ENCODE measurements at places on chromosomes 7 and 10. TPM values are rescaled to one million over a fixed set of nuclear protein-coding genes. Genes with fewer than 3 reads are reported as not detected.

DNA sequence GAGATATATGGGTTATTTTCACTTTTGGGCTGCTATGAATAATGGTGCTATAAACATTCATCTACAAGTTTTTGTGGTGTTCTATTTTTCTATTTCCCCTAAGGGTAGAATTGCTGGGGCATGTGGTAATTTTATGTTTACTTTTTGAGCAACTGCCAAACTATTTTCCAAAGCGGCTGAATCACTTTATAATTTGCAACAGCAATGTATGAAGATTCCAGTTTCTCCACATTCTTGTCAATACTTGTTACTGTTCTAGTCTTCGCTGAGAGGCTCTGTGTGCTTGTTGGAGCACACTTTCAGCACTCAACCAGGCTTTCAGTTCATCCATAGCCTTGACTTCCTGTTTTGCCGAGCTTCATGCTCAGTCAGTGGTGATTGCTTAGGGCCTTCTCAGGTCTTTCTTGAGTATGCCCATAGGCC, 39.0 kb downstream of the ADK start:
- H3K27ac ChIP-seq = no peak overlapping the region
- no peak for DNase-seq
- no peaks in the 10 kb centered on the region for H3K36me3 ChIP-seq
- no peaks in the 10 kb centered on the region for H3K4me1 ChIP-seq
- no peak overlapping the region for H3K4me3 ChIP-seq
- H3K27me3 ChIP-seq = no peaks in the 10 kb centered on the region

DNA sequence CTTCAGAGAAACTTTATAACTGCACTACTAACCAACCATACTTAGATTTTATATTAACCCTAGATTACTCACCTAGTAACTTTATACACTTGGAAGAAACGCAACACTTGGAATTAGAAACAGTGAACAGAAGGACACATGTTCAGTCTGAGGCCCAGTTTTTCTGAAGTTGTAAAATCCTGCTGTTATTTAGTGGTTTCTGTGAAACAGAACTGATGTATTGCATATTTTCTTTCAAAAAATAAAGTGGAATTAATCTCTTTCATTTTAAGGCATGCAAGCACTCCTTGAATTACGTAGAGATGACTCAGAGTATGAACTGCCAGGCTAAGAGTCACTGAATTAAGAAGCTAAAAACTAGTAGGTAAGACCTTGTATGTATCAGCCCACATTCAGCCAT, 215.8 kb downstream of the SKAP2 start:
- no peak overlapping the region for H3K4me3 ChIP-seq
- H3K36me3 ChIP-seq = no peaks in the 10 kb centered on the region
- H3K4me1 ChIP-seq = no peaks in the 10 kb centered on the region

GRCh38 chr10:27504808-27505460, 830 bp downstream of the RAB18 start:
- no peak for DNase-seq
- H3K4me3 ChIP-seq = peak overlapping the region; percentile 90
- H3K4me1 ChIP-seq = peaks cover 6% of the 10 kb centered on the region
- no peaks in the 10 kb centered on the region for H3K27me3 ChIP-seq
- no peaks in the 10 kb centered on the region for H3K36me3 ChIP-seq
- peak overlapping the region; percentile 79 for H3K27ac ChIP-seq

DNA sequence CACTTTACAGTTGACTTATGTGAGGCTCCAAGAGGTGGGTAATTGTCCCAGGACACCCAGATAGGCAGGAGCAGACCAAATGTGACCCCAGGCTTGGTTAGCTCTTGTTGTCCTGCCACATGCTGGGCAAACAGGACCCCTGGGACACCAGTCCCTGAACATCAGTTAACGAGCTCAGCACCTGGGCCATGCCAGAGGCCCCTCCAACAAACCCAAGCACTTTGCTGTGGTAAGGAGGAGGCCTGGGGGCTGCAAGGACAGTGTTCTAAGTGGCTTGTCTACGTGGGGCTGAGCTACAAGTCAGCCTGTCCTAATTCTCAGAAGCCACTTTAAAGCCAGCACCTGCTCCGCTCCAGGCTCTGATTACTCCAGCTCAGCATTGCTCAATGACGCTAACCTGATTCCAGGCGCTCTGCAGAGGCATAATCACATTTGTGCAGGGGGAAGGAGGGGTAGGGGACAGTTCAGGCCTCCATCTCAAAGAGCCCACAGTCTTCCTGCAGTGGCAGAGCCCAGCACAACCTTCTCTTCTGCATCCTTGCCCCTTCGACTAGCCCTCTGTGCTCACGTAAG, 57.2 kb downstream of the DDC start:
- H3K36me3 ChIP-seq = no peaks in the 10 kb centered on the region
- no peak overlapping the region for H3K4me3 ChIP-seq
- H3K4me1 ChIP-seq = peaks cover 2% of the 10 kb centered on the region
- no peaks in the 10 kb centered on the region for H3K27me3 ChIP-seq
- DNase-seq = no peak

GRCh38 chr10:116699471-116700150, 42.8 kb downstream of the HSPA12A start:
- peaks cover 3% of the 10 kb centered on the region for H3K4me1 ChIP-seq
- H3K27ac ChIP-seq = no peak overlapping the region
- H3K36me3 ChIP-seq = no peaks in the 10 kb centered on the region
- H3K27me3 ChIP-seq = no peaks in the 10 kb centered on the region
- no peak overlapping the region for H3K4me3 ChIP-seq
- no peak for DNase-seq

- H3K4me1 ChIP-seq = no peaks in the 10 kb centered on the region
- H3K27me3 ChIP-seq = no peaks in the 10 kb centered on the region
- no peaks in the 10 kb centered on the region for H3K36me3 ChIP-seq
- H3K27ac ChIP-seq = no peak overlapping the region
- DNase-seq = no peak
Observed at GRCh38 chr10:122756656-122757055, 57.0 kb upstream of the C10orf120 start.

DNA sequence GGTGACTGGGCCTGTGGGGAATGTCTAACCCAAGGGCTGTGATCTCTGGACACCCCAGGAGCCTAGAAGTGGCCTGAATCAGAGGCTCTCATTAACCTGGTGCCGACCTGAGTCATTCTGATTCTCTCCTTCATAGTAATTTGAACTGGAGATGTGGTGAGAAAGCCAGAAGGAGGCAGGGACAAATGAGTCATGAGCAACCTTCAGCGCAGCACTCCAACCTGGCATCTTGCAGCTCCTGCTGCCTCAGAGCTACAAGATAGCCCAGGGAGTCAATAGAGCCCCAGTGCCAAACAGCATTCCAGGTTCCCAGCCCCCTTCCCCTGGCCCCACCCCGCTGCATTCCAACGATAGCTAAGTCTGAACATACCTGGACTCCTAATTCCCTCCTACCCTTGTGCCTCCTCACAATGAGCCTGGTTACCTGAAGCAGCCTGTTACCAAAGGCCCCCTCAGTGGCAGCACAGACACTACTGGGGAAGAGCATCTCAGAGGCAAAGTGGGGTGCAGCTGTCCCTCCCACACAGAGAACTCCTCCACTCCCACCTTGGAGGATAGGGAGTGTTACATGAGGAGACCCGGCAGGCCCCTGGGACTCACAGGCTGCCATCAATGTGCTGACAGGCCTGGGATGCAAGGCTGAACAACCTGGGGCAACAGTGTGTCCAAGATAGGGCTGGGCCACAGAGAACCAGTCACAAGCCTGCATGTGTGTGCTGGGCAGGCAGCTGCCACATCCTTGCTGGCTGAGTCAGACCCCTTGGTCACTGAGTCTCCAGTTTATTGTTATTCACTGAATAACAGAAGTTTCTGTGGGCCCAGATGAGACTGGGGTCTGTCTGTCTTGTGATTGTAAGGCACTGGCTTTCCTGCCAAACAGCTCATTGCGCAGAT, 76.8 kb upstream of the LEP start:
- H3K27me3 ChIP-seq = no peaks in the 10 kb centered on the region
- H3K27ac ChIP-seq = no peak overlapping the region
- H3K36me3 ChIP-seq = no peaks in the 10 kb centered on the region
- peaks cover 3% of the 10 kb centered on the region for H3K4me1 ChIP-seq

DNA sequence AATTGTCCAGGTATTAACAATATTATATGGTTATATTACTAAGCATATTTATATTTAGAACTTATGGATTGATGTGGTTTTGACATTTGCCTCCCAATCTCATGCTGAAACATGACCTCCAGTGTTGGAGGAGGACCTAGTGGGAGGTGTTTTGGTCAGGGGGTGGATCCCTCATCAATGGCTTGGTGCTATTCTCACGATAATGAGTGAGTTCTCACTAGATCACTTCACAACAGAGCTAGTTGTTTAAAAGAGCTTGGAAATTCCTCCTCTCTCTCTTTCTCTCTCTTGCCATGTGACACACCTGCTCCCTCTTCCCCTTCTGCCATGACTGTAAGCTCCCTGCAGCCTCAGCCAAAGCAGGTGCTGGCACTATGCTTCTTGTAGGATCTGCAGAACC, 19.0 kb downstream of the TFEC start:
- H3K4me3 ChIP-seq = no peak overlapping the region
- H3K36me3 ChIP-seq = no peaks in the 10 kb centered on the region
- no peaks in the 10 kb centered on the region for H3K4me1 ChIP-seq
- H3K27ac ChIP-seq = no peak overlapping the region
- H3K27me3 ChIP-seq = no peaks in the 10 kb centered on the region

- H3K4me1 ChIP-seq = no peaks in the 10 kb centered on the region
- H3K36me3 ChIP-seq = no peaks in the 10 kb centered on the region
- H3K27ac ChIP-seq = no peak overlapping the region
- H3K4me3 ChIP-seq = no peak overlapping the region
Observed at GRCh38 chr7:158285383-158285770, 302.2 kb downstream of the PTPRN2 start.

DNA sequence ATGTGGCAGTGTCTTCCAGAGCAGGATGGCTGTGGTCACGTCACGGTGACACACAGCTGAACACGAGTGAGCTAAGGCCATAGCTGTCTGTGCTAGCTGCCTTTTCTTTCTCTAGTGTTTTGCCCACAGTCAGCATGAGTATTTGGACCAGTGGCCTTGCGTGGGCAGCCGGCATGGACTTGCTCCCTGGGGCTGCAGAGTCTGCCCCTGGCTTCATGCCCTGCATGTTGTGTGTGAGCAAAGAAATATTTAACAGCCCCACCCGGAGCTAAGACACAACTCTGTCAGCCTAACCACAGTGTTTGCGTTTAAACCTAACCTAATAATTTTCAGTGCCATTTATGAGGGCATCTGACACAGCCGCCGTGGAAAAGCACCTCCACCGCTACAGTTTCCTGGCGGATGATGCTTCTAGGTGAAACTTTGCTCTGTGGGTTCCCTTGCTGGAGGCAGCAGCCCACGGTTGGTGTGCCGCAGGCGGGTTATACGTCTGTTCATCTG, 14.6 kb downstream of the CHST12 start:
- H3K27ac ChIP-seq = no peak overlapping the region
- no peak overlapping the region for H3K4me3 ChIP-seq
- H3K27me3 ChIP-seq = no peaks in the 10 kb centered on the region
- DNase-seq = no peak
- no peaks in the 10 kb centered on the region for H3K4me1 ChIP-seq
- no peaks in the 10 kb centered on the region for H3K36me3 ChIP-seq

DNA sequence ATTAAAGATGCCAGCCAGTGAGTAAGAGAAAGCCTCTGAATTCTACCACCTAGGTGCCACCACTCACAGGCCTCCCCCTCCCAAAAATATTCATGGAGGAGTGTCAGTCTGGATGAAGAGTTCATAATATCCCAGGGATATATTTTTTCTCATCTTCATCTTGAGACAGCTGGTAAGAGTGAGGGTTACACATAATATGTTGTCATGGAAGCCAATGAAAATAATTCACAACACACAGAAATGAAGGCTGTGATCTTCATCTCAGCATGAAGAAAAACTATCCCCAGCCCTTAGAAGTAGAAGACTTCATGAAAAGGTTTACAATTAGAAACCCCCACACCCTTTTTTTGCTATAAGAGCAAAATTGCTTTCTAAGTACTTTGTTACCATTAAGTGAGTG, 175.6 kb downstream of the DNAH11 start:
- DNase-seq = no peak
- no peak overlapping the region for H3K4me3 ChIP-seq
- H3K27ac ChIP-seq = no peak overlapping the region
- no peaks in the 10 kb centered on the region for H3K27me3 ChIP-seq
- no peaks in the 10 kb centered on the region for H3K4me1 ChIP-seq
- H3K36me3 ChIP-seq = no peaks in the 10 kb centered on the region

- no peak for DNase-seq
- H3K36me3 ChIP-seq = no peaks in the 10 kb centered on the region
- H3K27ac ChIP-seq = no peak overlapping the region
- H3K4me1 ChIP-seq = no peaks in the 10 kb centered on the region
Observed at GRCh38 chr7:15609287-15609686, 47.5 kb upstream of the AGMO start.

DNA sequence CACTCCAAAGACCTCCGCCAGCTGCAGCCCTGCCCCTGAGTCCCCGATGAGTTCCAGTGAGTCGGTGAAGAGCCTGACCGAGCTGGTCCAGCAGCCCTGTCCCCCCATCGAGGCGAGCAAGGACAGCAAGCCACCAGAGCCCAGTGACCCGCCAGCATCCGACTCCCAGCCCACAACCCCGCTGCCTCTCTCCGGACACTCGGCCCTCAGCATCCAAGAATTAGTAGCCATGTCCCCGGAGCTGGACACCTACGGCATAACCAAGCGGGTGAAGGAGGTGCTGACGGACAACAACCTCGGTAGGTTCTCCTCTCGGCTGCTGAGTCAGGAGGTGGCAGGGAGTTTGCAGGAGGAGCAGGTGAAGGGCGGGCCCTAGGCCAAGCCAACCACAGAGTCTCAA, 59.3 kb upstream of the SH2B2 start:
- H3K27ac ChIP-seq = no peak overlapping the region
- no peaks in the 10 kb centered on the region for H3K36me3 ChIP-seq
- DNase-seq = no peak
- peaks cover 3% of the 10 kb centered on the region for H3K4me1 ChIP-seq
- no peak overlapping the region for H3K4me3 ChIP-seq

DNA sequence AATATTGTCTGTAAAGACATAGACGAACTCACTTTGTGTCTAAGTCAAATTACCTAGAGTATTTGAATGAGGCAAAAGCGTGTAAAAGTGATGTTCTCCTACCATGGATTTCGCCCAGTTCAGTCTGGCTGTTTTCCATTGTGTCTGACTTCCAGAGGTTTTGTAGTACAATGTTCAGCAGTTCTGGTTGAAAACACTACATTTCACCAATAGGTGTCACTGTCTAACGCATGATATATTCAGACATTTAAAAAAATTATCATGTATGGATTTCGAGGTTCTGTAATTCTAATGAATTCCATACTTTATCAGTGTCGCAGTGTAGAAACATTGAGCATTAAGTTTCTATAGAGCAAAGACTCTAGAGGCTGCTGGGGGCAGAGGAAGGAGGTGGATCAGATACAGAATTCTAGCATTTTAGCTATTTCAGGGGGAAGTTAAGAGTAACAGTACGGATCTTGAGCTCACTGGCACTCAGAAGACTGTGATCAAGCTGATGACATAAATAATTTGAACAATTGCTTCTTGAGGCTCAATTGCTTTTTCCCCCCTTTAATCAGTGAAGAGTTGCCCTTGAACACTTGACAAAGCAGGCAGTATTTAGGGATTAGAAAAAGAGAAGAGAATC, 196.9 kb upstream of the RHOBTB1 start:
- H3K4me1 ChIP-seq = no peaks in the 10 kb centered on the region
- no peak overlapping the region for H3K4me3 ChIP-seq

VPS37D gene
- 7.1 TPM for total RNA-seq

AKR1E2 gene
- total RNA-seq = 4.6 TPM

PNLIPRP3 gene
- total RNA-seq = not detected

PRPS1L1 gene
- not detected for total RNA-seq

ADAP1 gene
- 3.9 TPM for total RNA-seq

C10orf53 gene
- total RNA-seq = not detected

SBDS gene
- total RNA-seq = 83.5 TPM

CCL24 gene
- not detected for total RNA-seq

COL28A1 gene
- total RNA-seq = 2.9 TPM

CALML5 gene
- total RNA-seq = not detected

DHTKD1 gene
- 24.7 TPM for total RNA-seq

ECHS1 gene
- 66.4 TPM for total RNA-seq
